ENCODE measurements at places on chromosomes 1 and 21.

DNA sequence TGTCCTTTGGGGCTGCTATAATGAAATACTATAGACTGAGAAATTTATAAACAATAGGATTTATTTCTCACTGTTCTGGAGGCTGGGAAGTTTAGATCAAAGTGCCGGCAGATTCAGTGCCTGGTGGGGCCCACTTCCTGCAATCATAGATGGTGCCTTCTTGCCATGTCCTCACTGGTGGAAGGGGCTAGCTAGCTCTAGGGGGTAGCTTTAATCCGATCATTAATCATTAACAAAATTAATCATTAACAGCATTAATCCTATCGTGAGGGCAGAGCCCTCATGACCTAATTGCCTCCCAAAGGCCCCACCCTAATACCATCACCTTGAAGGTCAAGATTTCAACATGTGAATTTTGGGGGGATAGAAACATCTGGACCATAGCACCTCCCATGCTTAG is 124.3 kb downstream of the TRABD2B start:
- no peak for DNase-seq

GRCh38 chr1:2583331-2583791 is 3.2 kb upstream of the PRXL2B start:
- DNase-seq: no peak

- DNase-seq: no peak
Observed at GRCh38 chr1:30410153-30410851, 313.1 kb downstream of the MATN1 start.

- peak; percentile 13 for DNase-seq
Observed at GRCh38 chr1:51535006-51535592, 16.0 kb upstream of the EPS15 start.

- DNase-seq: no peak
Observed at GRCh38 chr1:201531551-201532425, 7.1 kb upstream of the NAV1 start.

- no peak for DNase-seq
Observed at GRCh38 chr21:16176570-16176969, 446.8 kb downstream of the USP25 start.

DNA sequence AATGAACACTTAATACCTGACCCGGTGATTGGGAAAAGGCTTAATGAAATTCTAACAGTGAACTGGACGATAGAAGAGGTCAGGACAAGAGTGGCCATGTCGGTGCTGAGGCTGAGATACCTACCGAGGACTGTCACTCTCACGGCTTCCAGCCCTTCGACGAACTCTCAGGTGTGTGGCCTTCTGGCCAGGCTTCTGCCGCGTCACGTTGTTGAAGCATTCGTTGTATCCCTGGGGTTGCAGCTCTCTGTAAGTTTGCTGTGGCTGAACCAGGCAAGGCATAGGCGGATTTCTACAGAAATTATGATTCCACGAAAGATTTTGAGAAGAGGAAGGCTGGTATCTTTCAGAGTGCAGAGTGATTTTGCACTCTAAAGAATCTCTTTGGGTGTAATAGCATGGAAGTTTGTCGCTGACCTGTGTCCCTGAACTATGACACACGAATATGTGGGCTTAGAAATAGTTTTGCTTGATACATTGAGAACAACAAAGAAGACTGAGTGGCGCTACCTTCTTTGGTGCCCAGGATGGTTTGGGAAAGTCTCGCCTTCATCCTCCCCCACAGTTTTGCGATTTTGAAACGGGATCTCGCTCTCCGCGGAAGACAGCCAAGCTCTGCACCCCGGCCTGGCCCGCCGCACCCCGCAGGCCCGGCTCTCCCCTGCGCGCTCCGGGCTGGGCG is 403 bp upstream of the EPHX4 start:
- DNase-seq: no peak

DNA sequence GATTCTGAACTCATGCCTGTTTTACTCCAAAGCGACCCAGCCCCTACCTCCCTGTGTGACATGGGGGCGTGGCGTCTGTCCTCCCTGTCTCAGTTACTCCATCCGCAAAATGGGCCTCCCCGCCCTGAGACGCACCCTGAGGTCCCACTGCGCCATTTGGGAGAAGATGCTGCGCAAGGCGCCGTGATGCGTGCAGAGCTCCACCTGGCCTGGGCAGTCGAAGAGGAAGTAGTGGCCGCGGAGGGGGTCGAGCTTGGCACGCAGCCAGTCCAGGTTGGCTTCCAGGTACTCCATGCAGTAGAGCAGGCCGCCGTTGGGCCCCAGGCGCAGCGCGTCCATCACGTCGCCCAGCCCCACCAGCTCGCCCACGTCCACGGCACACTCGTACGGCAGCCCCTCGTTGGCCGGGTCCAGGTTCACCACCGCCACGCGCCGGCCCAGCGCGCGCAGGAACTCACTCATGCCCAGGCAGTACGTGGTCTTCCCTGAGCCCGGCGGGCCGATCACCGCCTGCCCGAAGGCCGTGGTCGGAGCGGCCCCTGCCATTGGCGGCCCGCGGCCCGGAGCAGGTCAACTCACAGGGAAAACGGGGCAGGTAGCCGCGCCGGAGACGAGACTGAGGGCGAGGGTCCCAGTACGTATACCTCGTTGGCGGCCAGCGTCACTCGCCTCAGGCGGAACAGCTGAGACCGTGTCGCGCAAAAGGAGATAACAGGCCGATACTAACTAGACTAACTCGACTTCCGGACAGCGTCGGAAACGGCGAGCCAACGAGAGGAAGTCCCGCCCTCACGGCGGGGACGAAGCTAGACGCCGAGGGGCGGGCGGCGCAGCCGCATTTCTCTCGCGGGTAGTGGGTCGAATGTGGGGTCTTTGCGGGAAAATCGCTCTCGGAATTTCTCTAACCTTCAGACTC is at the start of gene GPN2:
Gene GPN2 (minus strand): TSS at position 733 of the 916 bp plus-strand sequence. CDS start 187 bp downstream, at position 546.
- DNase-seq: peak; percentile 64

GRCh38 chr1:187566354-187566753 is 737.6 kb downstream of the PLA2G4A start:
- no peak for DNase-seq

DNA sequence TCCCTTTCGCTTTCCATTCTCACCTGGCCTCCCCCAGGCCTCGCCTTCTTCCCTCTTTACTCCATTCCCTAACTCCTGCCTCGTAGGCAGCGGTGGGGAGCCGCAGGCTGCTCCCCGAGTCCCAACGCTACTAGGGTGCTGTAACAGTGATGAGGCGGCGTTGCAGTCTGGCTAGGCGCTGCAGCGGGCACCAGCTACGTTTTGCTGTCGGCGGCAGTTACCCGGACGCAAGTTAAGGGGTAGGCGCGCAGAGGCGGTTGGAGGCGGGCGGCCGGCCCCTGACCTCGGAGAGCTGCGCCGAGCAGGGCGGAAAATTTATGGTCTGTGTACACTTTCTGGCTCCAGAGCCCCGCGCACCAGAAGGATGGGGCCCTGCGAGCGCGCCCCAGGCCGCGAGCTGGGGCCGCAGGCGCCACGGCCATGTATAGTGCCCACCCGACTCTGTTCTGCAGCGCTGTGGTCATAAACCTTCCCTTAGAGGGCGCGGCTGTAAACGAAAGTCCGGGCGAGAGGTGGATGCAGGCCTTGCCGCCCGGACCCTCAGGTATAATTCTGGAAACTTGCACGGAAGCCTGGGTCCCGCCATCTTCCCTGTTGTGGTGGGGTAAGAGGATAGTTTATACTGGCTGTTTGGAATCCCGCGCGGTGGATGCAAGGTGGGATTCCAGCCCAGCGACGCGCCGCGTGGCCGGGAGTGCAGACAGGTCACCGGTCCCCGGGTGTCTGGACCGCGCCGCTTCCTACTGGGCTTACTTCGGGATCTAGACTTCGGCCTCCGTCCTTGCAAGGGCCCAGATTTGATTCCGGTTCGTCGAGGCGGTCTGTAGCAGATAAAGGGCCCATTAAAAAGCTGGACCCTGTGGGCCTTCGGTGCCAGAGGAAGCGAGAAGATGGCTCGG is 15.0 kb downstream of the HLX start:
- DNase-seq: no peak

DNA sequence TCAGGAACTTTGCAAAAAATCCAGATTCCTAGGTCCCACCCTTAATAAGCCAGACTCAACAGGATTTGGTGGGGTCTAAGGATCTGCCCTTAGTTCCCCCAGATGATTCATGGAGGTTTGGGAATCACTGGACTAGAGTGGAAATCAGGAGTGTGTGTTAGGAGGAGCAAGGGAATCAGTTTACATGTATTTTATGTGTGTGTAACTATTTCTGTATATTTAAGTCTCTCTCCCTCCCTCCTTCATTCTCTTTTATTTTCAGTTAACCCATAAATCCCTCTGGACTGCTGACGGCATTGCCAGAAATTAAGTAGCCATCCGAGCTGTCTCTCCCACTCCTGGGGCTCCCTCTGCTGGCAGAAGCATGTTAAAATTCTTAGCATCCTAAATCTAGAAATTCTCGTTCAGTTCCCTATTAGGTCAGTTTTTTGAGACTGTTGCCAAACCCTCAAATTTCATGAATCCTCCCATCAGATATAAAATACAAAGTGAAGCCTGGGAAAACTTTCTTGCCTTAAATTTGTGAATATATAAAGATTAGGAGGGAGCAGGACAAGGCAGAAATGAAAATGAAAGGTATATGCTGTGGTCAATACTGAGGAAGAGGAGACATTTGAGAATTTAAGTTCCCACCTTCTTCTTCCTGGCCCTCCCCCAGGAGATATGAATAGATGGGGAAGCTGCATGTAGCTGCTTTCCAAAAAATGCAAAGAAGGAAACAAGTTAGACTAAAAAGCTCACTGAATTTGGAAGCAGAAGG is 11.7 kb upstream of the HSD11B1 start:
- peak; percentile 44 for DNase-seq

DNA sequence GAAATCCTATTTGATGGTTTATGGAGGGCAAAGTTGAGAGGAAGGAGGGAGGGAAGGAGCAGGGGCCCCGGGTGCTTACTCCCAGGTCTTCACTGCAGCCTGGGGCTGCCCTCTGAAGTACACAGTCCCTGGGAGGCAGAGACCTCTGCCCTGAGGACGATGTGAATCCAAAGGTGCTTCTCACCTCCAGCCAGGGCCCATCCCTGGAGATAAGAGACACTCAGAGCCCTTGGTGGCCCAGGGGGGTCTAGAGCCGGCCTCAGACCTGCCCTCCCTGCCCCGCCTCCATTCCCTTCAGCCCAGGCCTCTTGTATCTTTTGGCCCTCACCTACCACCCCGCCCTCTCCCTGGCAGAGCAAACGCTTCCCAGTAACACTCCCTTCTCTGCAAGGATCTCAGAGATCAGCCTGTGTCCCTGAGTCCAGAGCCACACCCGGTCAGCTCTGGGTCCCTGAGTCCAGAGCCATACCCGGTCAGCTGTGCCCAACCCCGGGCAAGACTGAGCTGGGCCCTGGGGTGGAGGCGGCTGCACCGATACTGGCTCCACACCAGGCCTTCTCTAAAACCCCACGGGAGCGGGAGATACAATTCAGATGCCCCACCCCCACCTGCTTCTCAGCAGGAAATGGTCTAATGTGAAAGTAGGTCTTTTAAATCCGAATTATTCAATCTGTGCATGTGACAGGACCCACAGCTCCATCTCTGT is 3.6 kb upstream of the GNB1 start:
- DNase-seq: no peak

DNA sequence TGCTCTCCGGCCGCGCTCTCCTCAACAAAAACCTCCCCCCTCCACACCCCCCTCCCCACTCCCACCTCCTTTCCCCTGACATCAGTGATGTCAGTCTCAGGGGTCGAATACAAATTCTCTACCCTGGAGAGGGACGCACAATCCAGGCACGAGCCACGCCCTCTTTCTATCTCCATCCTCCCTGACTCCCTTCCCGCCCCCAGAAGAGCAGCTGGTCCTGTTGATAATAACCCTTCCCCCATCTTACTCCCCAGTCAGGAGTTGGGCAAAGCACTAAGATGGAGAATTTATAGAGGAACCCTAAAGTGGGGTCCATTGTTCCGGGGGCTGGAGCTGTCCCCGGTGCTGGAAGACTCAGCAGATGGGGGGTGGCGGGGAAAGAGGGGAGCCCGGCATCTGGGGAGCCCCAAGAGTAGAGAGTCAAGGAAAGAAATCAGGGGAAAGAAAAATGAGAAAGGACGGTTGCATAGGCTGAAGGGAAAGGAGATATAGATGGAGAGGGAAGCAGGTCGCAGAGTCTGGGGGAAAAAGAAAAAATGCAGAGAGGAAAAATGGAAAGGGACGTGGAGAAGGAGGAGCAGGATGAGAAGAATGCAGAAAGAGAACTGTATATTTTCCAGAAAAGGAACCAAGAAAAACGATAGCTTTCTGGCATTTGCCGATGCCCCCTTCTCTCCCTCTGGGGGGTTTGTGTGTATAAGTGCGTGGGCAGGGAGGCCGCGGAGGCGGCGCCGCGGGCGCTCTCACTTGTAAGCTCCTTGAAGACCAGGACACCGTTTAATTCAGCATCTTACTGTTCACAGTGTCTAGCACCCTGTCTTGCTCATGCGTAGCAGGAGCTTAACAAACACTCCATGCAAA is at the start of gene CELF3:
Gene CELF3 (minus strand): TSS at position 33 of the 861 bp plus-strand sequence. CDS start 783 bp downstream, outside the sequence.
- DNase-seq: no peak

DNA sequence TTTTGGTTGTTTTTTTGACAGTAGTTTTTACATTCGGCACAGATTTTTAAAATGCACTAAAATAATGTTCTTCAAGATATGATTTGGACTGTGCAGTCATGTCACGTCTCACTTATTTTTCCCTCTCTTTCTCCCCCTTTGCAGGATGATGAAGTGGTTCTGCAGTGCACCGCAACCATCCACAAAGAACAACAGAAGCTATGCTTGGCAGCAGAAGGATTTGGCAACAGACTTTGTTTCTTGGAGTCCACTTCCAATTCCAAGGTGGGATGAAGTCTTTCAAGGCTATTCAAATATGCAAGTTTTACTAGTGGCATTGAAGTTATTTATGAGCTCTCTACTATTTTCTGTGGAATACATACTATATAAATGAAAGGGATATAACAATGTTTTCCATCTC is 228.4 kb downstream of the RYR2 start:
- no peak for DNase-seq

DNA sequence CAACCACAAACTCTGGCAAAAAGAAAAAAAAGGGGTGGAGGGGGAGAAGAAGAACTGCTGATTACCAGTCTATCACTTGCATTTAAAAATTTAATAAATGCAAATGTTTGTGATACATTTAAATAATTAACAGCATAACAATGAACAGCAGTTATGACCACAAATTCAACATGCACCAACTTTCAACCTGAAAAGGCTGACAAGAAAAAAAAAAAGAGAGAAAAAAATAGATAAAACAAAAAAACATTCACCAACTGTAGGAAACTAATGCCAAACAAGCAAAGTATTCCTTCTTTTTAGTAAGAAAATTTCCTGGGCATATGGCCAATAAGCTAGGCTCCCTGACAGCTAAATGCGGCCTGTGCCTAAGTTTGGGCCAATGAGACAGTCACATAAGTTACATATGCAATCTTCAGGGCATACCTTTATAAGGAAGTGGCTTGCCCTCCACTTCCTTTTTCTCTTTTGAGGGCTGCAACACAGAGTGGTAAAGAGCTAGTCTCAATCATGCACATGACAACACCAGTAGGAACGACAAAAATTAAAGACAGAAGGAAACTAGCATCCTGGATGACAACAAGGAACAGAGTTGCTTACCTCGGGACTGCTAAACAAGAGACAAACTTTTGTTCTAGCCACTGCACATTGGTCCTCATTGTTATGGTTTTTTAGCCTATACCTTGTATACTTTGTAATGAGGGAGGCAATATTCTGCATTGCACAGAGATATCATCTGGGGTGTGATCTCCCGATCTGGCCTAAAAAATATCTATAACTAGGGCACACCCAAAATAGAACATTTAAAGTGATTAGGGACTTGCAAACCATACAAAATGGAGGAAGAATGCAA is 24.2 kb upstream of the PHTF1 start:
- peak; percentile 11 for DNase-seq

GRCh38 chr1:23578311-23578996 is 19.2 kb upstream of the ID3 start:
- DNase-seq: no peak
